Placental pericyte (primary cell): ENCODE measurements at places on chromosomes 13 and 19. TPM values are rescaled to one million over a fixed set of nuclear protein-coding genes. Genes with fewer than 3 reads are reported as not detected.

Gene TMEM190
- total RNA-seq = not detected in 2 replicates

Gene ZNF221
- total RNA-seq = 5.3 and 7.9 TPM in 2 replicates

Gene TNPO2
- total RNA-seq = 45.1 and 73.3 TPM in 2 replicates

Gene NLRP11
- not detected in 2 replicates for total RNA-seq
